Activated naive CD4-positive, alpha-beta T cell treated with Interleukin-2 at 50 U/mL for 16 hours (primary cell): ENCODE measurements at places on chromosomes 7 and 10.

DNA sequence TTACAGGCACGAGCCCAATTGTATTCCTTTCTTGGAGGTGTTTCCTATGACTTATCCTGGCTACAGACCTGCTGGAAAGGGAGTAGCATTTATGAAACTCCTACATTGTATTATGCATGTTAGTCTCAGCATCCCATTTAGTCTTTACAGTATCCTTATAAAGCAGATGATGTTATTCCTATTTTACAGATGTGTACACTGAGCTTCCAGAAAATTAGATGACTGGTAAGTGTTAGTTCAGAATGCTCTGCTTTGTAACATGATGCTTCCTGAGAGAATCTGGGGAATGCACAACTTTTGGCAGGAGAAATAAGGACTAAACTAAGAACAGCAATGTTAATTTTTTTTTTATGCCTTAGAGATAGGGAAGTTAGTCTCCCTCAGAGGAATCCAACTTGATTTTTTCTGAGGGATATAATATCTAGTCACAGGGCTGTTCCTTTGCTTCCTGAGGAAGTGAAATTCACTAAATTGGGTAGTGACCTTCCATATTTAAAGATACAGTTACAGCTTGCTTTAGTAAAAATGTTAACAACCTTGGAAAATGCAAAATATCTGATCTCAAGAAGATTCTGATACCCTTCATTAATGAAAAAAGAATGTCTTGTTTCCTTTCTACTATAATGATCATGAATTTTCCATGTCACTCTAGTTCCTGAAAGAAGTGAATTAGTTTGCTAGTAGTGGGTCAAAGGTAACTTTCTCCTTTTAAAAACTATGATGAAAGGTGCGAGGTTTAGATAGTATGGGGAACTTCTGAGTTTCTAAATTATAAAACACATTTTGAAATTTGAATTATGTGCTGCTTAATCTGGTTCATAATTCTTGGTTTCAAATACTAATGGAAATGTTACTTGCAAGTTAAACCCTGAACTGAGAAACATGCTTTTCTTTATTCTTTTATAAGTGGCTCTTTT lies 194.0 kb upstream of the PRPS1L1 start:
- no peak for DNase-seq

GRCh38 chr7:30884881-30885280 lies 26.8 kb upstream of the AQP1 start:
- DNase-seq, result no peak

DNA sequence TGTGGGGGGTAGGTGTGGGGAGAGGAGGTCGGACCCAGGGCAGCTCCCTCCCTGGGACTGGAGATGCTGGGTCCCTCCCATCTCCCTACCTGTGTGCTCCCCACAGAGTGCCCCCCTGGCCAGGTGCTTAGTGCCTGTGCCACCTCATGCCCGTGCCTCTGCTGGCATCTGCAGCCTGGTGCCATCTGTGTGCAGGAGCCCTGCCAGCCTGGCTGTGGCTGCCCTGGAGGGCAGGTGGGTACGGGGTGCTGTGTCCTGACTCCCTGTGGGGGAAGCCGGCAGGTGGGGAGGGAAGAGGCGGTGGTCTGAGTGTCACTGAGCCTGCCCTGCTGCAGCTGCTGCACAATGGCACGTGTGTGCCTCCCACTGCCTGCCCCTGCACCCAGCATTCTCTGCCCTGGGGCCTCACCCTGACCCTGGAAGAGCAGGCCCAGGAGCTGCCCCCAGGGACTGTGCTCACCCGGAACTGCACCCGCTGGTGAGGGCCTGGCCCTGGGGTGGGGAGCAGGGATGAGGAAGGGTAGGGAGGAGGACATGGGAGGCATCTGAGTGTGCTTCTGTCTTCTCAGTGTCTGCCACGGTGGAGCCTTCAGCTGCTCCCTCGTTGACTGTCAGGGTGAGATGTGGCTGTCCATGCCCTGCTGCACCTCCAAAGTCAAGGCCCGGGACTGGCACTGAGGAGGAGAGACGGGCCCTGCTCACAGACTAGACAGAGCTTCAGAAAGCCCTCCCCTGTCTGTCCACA lies 11.7 kb upstream of the ZNF862 start:
- DNase-seq, result no peak

DNA sequence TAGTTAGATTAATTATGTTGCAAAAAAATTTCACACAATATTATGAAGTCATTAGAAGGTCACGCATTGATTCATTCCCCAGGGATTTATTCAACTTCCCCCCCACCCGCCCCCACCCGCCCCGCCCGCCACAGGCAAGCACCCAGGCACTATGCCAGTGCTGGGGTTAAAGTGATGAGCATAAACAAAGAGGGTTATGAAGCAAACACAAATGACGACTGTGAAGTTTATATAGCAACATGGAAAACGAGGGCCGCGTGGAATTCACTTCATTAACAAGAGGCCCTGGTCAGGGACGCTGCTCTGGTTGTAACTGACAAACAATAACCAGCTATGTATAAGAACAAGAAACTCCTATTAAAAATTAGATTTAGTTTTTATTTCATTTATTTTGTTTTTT lies 656.5 kb upstream of the COBL start:
- no peak for DNase-seq

DNA sequence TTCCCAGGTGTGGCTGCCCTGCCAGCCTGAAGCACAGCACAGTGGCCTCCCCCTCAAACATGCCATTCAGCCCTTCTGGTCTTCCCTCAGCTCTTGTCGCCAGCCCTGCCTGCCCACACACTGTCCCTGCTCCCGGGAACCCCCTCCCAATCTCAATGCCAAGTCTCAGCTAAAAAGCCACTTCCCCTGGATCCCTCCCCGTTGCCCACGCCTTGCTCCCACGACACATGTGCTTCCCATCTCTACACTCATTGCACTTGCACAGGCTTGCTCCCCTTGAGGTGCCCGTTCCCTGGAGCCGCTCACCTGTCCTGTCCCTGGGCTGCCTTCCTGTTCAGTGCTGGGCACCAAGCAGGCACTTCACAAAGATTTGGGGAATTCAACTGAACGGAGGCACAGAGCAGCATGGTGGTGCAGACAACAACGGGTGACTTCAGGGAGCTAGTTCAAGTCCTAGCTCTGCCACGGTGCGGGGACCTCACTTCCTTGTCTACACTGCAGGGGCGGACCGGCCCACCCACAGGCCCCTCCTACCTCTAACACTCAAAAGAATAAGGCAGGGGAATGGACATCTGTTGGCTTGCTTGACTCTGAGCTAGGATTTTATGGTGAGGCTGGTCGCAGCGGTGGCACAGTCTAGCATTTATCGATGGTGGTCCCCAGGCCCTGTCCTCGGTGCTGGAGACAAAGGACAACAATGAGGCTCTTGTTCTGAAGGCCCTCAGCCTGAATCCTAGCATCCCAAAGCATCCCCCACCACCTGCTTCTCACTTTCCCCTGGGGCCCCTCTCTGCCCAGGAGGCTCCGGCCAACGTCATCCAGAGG lies 18.4 kb downstream of the RGS10 start:
- DNase-seq, result no peak

GRCh38 chr7:50554431-50555322 lies 10.5 kb downstream of the DDC start:
- DNase-seq, result no peak

DNA sequence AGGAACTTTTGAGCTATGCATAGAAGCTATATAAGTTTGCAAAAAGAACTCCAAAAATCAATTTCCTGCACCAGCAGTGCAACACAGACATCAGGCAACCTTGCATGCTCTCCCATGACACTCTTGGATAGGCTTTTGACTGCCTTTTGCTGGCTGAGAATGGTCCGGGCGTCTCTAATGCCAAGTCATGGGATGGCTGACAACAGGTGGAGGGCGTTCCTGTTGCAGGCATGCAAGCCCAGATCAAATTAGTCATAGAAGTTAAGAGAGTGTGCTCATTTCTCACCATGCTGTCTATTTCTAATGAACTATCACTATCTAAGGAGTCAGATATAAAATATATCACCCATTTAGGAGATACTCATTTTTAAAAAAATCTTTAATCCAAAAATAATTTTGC lies 8.4 kb downstream of the PLCE1 start:
- DNase-seq, result no peak
